ENCODE measurements at places on chromosomes 2 and 18.

DNA sequence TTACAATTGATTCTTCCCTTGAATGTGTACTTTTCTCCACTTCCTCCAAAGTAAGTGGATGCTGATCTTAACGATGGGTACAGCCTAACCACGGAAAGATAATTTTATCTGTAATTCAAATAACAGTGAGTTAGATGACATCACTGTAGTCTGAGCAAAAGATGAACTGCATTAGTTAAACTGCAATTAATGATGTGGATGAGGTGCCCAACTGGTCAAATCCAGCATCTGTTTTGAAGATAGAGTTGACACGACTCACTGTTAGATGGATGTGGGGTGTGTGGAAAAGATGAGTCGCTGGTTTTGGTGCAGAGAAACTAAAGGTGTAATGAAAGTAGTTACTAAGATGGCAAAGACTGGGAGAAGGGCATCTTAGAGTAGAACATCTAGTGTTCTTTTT is 270.5 kb upstream of the MEIS1 start:
- DNase-seq = no peak

- no peak for DNase-seq
Measured at GRCh38 chr2:106189325-106189724, 4.8 kb downstream of the UXS1 start.

- DNase-seq = no peak
Measured at GRCh38 chr2:136243638-136244535, 125.9 kb upstream of the CXCR4 start.

GRCh38 chr18:78169174-78169864 is 810.3 kb upstream of the SALL3 start:
- DNase-seq = no peak

DNA sequence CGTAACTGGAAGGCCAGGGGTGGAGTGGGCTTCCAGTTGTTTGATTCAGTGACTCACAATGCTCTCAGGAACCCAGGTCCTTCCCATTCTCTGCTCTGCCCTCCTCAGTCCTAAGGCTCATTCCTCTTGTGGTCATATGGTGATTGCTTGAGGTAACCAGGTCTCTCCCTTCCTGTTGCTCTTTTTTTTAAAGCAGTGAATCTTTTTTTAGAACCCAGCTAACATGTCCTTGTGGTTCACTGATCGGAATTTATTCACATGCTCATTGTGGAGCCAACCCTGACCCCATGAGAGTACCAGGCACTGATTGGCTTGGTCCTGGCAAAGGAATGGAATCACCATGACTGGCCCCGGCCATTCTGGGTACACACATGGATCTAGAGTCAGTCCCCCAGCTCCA is 7.4 kb downstream of the THNSL2 start:
- no peak for DNase-seq

DNA sequence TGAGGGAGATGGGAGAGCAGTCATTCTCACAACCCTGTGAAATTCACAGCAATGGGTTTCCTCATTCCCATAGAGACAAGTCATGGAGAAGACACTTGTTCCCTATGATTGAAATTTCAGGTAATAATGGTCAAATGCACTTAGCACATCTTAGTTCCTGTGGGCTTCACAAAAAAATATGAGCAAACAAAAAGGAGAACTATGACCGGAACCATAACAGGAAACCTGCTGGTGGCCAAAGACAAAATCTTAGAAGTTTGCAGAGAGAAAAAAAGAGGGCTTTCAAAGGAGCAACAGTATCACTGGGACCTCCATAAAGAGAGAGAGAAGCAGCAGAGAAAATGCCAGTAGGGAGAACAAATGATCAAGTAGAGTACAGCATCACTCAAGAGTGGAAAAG is 138.9 kb upstream of the APCDD1 start:
- DNase-seq = no peak

- no peak for DNase-seq
Measured at GRCh38 chr2:235765181-235765820, 271.5 kb downstream of the AGAP1 start.

- no peak for DNase-seq
Measured at GRCh38 chr2:219438453-219438852, 3.8 kb downstream of the SPEG start.

DNA sequence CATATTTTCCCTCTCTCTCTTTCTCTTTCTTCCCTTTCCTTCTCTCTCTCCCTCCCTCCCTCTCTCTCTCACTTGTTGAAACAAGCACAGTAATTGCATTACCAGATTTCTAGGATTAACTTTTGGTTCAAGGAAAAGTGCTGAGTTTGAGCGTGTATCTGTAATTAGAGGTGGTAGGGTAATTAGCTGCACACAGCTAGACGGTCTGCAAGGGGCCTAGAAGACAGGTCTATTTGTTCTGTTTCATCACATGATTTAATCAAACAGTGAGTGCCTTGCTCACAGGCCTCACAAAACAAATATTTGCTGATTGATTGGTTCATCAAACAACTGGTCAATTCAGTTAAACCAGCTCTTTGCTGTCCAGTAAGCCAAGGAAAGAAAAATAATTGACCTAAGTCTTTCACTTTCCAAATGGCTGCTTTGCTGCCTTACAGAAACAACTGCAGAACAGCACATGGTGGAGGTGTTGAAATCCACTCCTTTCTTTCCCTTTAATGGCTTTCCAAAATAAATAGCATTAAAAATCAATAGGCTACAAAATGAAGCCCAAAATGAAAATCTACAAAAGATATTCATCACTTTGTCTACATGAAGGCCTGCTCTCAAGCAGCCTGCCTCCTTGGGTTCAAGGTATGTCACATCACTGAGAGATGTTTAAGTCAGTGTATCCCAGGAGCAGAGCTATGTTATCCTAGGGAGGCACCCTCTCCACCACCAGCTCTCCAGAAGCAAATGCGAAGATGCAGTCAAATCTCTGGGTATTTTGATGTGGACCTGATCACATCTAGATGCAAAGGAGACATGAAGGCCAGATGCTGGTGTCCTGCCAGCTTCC is 264.4 kb upstream of the SIX2 start:
- DNase-seq = no peak

DNA sequence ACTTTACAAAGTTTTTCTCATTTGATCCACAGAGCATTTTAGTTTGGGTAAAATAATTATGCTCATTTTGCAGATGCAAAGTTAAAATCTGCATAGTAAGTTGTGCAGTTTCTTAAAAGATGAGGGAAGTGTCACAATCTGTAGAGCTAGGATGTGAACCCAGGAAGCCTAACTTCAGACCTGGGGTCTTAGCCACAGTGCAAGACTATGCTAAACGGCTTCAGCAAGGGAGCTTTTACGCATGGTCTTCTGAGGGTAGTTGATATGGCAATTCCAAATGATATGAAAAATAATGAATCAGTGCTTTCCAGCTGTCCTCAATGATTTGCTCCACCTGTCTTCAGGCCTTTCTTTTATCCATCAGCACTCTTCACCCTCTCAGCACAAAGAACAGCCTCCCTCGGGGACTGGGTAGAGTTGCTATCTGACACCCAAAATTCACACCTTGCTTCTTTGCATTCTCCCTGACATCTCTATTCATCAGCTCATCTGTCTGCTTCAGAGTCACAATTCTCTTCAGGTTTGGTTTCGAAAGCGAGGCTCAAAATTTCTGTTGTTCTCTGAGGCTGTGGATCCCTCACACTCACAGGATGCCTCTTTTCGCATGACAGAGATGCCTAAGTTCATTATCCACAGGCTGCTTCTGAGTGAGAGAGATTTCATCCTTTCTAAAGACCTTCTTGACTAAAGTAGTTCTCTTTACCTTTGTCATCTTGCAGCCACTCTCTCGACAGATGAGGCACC is 302.5 kb downstream of the NRXN1 start:
- no peak for DNase-seq

DNA sequence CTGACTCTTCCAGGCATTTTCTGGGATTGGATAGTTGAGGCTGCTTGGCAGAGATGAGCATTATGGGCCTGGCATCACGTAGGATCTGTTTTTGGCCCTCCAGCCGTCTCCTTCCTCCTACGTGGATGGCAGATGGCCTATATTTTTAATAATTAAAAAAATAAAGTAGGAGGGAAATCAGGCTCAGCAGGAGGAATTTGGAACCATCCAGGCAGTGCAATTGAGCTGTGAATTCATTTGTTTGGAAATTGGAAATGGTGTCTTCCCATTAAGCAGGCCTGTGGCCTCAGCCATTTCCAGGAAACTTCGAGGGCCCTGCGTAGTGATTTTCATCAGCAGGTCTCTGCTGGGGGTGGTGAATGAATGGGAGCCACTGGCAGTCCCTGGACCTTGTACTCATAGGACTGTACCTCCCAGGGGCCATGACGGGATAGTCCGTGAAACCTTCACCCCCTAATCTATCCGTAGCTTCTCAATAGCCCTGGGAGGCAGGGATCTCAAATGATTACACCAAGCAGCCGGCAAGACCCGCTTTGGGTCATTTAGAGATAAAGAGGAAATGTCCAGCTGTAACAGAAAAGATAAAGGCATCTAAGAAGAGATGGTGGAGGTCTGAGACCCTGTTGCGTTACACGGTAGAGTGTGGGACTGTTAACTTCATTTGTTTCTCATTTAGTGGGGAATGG is 73.1 kb upstream of the TNP1 start:
- no peak for DNase-seq

DNA sequence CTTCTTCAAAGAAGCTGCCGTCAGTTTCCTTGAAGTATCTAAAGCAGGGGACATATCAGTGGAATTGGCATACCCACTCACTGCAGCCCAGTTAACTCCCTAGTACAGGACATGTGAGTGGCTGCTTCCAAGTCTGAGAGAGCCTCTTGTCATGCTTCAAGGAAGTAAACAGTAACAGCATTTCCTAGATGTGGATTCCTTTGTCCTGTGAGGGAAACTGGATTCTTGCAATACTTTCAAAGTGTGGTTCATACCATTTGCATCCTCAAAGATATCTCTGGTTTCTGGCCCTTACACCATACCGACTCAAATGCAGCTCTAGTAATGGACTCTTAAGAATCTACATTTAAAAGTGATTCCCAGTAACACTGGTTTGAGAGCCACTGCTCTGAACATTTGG is 87.2 kb downstream of the ESCO1 start:
- no peak for DNase-seq

- DNase-seq = no peak
Measured at GRCh38 chr2:108244667-108245414, 5.1 kb downstream of the SULT1C3 start.

DNA sequence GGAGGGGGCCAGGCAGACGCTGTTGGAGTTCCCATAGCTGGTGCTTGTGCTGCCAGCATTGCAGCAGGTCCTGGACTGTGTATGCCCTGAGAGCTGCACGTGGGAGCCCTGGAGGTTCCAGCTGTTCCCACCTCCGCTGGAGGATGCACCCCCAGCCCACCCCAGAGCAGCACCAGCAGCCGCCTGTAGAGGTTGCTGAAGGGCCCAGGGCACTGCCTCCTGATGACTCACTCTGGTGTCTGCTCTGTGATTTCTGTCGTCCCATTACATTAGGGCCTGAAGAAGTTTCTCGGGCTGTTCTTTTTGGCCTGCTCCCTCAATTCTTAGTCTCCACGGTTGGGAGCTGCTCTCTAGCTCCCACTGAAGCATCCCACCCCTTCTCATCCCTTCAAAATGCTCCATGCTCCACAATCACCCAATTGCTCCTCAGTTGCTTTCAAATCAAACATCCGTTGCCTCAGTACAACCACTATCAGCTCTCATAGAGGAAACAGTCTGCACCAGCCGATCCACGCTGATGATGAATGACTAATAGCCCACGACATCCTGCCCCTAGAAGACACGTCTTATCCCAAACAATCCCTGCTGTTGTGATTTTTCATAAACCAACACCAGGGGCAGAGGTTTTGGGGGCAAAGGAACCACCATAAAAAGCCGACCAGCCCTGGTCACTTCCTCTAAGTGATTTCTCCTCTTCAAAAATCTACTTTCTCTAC is 65.2 kb upstream of the RNF152 start:
- no peak for DNase-seq

- DNase-seq = no peak
Measured at GRCh38 chr18:68992719-68993482, 195.0 kb downstream of the CCDC102B start.

DNA sequence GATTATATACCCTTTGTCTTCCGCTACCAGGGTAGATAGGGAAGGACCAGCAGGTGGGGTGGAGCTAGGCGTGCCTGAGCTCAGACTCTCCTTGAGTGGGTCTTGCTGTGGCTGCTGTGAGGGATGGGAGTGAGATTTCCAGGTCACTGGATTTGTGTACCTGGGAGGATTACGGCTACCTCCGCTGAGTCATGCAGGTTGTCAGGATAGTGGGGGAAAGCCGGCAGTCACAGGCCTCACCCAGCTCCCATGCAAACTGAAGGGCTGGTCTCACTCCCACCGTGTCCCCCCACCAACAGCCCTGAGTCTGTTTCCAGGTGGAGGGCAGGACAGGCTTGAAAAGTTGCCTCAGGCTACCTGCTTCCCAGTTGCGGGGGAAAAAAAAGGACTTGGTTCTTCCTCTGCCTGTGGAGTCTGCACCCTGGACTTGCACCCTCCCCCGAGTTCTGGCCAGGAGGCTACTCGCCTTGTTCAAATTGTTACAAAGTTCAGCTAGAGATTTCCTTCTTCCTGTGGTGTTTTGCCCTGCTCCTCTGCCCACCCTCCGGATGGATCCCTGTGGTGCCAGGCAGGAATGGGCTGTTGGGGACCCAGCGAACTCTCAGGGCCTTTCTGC is 268.3 kb downstream of the VAPA start:
- no peak for DNase-seq

- peak; percentile 64 for DNase-seq
Measured at GRCh38 chr18:32552421-32553030, 81.8 kb upstream of the GAREM1 start.

DNA sequence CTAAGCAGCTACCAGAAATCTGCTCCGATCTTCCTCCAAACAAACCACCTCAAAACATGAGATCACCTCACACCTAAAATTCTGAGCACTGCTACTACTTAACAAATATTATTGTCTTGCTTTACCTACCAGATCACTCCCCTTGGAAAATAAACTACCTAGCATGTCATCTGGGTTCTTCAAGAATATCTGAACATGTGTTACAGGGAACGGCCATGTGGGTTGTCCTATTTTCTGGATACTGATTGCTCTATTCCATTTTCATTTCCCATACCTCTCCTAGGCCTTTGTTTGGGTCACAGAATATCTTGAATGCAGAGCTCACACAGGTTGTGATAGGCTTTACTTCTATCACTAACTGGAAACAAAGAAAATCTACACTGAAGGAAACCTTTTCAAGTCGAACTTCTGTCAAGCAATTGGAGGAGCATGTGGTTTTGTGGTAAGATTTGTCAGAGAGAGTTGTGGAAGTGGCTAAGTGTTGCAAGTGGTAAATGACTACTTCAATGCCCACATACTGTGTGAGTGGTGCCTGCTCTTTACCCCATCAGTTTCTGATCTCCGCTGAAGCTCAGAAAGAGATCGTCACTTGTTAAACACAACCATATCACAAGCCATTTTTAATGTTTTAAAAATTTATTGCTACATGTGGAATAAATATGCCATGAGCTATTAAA is 739.1 kb upstream of the ZEB2 start:
- peak; percentile 24 for DNase-seq

GRCh38 chr18:13893418-13893760 is 21.9 kb downstream of the MC2R start:
- no peak for DNase-seq

DNA sequence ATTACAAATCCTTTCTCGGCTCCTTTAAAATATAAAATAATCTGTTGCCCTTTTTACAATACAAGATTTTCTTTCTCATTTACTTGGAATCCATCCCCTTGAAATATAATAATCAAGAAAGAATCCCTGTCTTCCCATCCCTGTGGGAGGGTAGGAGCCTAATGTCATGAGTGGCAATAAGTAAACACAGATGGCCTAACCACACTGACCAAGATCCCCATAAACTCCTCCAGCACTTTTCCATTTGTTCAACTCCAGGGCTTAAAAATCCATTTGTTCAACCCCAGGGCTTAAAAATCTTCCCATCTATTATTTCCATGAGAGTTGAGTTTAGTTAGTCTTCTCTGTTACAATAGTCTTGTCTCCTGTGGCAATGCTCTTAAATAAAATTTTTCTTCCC is 297.6 kb downstream of the CDH7 start:
- no peak for DNase-seq

All from CD4-positive, alpha-beta T cell treated with Interleukin-12 subunit alpha and Interleukin-12 subunit beta, for 1 hour (primary cell).